Aorta (tissue), 5 donors: ENCODE measurements at places on chromosomes 4 and X.
A peak's percentile ranks its signal among the peaks of the same experiment; 100 is the strongest.

DNA sequence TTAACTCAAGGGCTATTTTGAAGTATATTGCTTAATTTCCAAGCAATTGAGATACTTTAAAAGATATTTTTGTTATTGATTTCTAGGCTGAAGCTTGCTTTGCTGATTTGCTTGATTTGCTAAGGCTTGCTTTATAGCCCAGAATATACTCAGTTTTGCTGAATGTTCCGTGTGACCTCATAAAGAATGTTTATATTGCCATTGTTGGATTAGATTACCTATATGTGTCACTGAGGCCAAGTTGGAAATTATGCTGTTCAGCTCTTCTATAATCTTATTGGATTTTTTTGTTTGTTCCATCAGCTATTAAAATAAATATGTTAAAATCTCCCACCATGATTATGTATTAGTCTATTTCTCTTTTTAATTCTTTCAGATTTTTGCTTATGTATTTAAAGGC lies 13.0 kb downstream of the TBC1D19 start:
- no peak for DNase-seq

DNA sequence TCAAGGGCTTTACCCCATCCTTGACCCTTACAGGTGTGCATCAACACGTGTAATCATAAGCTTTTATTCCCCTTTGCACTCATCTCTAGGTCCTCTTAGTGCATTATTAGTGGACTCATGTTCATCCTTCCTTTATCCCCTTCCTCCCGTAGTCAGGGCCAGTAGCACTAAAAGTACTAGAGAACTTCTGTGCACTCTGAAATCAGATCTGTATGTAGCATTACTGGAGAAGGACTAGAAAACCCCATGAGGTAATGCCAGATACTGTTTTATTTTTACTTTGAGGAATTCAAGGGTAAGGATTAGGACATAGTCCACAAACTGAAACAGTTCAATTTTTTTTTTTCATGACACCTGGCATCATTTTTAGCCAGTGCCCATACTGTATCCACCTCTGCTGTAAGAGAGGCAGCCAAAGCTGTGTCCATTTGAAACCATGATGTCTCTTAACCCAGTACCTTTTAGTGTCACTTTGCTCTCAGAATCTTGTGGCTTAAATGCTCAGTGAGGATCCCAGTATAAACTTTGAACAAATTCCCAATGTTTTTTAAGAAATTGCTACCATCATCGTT lies 134.7 kb downstream of the FNIP2 start:
- no peak for DNase-seq

DNA sequence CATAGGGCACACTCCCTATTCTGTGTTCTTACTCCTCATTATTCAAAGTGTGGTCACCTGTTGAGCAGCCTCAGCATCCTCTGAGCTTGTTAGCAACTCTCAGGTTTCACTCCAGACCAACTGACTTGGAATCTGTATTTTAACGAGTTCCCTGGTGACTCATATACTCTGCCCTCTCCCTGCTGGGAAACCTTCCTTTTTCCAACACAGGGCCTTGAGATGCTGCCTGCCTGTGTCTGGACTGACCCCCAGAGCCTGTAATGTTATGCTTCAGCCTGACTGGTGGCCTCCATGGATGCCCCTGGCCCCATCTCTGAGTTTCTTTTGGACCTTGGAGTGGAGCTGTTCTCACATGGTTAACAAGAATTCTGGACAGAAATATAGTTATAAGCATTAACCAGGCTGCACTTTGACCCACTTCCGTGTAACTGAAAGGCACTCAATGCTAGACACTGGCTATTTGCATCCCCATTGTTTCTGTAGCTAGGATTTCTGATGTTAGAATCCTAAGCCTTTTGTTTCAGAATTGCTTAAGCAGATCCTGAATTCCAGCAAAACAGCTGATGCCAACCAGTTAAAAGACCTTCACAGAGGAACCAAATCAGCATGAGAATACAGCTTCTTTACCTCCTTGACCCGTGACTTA lies 262.6 kb downstream of the STIM2 start:
- DNase-seq = no peak

DNA sequence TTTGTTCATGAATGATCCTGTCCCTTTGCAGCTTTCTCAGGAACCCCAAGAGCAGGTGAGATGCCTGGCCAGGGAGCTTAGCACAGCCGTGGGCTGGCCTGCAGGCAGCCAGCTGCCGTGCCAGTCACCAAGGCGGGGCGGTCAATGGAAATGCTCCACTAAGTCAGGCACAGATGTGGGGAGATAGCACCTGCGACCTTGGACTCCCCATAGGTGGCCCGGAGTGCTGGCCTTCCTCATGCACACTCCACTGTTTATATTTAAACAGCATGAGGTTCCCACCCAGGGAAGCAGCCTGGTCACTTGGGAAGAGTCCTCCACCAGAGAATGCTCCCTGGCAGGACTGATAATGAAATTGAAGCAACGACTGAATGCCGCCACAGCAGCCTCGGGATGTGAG lies 14.2 kb upstream of the ADRA2C start:
- no peak for DNase-seq

DNA sequence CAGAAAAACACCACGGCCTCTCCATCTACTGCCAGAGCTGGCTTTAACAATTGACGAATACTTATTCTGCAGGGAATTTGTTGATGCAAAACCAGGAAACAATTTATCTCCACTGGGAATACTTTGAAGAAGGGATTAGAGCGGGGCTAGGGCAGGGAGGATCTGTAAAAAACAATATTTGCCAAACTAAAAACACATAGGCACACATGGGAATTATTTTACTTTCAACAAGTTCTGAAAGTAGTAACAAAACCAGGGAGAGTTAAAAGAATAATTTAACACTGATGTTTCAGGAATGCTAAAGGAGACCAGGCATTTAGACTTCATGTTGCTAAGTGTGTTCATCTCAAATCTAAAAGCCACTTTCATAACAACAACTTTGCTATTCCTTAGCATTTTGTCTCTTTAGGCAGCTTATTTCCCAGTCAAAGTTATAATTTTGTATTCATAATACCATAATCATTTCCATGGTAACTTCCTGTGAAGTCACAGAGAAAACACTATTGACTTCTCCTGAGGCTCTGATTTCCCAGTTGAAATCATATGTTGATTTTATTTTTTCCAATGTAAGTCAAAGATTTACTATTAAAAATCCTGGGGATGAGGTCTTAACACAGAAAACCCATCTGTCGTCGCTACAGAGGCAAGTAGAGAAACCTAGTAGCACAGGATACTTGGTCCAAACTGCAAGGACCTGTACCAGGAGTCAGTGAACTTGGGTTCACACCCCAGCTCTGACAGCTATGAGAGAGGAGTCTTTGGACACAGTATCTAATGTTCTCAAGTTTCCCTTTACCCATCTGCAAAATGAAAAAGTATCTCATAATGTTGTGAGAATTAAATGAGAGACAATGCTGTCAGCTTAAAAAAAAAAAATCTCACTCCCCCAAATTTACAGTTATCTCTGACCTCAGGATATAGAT lies 69.3 kb downstream of the SH3RF1 start:
- no peak for DNase-seq

DNA sequence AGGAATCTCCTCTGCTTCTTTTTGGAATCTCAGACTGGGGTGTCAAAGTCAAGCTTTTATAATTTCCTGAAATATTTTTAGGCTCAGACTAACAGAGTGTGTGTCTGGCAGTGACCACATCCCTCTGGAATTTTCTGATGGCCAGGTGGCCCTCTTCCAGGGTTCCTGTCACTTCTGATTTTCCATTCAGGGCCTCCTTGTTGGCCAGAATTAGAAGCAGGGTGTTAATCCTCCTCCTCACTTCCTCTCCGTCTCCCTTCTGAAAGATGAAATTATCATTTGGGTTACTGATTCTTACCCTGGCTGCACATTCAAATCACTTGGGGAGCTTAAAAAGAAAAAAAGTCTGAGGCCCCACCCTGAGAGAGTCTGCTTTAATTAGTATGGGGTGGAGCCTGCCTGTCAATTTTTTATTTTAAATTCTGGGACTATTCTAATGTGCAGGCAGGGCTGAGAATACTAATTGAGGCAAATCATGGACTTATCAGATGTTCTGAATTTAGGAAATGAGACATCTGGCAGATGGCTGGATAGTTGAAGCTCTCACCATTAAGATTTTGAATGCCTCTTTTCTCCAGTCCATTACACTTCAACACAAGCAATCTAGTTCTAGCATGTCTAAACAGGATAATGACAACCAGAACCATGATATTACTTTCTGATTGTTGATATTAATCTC lies 43.2 kb downstream of the HAND2 start:
- no peak for DNase-seq

DNA sequence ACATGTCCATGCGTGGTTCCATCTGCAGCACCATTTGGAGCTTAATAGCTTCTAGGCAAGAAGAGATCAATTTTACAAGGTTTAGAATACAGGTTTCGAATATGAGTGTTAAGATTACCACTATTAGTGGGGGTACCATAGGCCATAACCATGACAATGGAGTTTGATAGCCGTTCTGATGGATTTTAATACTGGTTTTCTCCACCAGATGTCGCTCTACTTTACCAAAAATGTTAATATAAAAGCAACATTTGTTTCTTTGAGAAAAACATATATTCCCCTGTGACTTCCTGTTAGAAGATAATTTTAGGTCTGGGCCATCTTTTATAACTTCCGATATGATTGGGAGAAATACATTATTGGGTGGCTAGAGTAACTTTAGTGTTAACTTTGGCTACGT lies 499.7 kb upstream of the POU3F4 start:
- DNase-seq = no peak

GRCh38 chr4:93346840-93347239 lies 481.7 kb upstream of the ATOH1 start:
- no peak for DNase-seq

GRCh38 chr4:106835919-106836318 lies 200.2 kb downstream of the DKK2 start:
- no peak for DNase-seq

- peak; percentile 59 for DNase-seq
Observed at GRCh38 chr4:124631760-124632159, 80.8 kb downstream of the ANKRD50 start.

GRCh38 chr4:162201673-162202072 lies 37.9 kb upstream of the FSTL5 start:
- no peak for DNase-seq
